Aorta (tissue), 5 donors: ENCODE measurements at places on chromosomes 6 and 20. TPM values are rescaled to one million over a fixed set of nuclear protein-coding genes. Genes with fewer than 3 reads are reported as not detected.

Gene BEND6
- 3.1 TPM for total RNA-seq

Gene PRDM1
- 10.5 TPM for total RNA-seq

Gene WFDC12
- total RNA-seq = not detected

Gene DUSP15
- 2.4 TPM for total RNA-seq

Gene PAK5
- 0.19 TPM for total RNA-seq

Gene TSPYL1
- total RNA-seq = 77.2 TPM

GRCh38 chr6:5684320-5685053 is 322.2 kb downstream of the NRN1 start:
- DNase-seq = no peak

DNA sequence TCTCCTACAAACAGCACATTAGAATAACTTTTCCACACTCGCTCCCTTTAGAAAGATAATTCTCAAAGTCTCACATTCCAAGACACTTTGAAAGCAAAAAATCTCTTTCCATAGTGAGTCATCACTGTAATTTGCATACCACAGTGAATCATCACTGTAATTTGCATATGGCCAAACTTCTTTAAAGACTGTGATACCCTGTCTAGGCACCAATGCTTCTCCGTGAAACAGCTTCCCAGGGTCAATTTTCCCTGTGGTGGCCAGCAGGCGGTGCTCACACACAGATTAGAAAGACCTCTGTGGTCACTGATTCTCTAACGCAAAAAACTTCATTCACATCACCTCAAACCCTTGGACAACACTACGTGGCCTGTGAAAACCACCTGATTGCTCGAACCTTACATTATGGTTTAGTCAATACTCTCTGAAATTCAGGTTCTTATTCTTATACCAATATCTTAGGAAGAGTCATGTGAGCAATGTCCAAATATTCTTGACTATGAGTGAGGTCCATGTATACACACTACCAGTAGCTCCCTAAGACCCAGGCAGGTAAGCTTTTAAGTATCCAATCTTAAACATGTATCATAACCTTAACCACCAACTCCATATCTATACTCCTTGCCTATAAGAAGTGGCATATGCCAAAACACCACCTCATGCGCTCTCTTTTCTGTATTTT is 78.5 kb upstream of the PHACTR1 start:
- peak; percentile 56 for DNase-seq

- DNase-seq = no peak
Measured at GRCh38 chr6:2063547-2063946, 181.9 kb downstream of the GMDS start.

DNA sequence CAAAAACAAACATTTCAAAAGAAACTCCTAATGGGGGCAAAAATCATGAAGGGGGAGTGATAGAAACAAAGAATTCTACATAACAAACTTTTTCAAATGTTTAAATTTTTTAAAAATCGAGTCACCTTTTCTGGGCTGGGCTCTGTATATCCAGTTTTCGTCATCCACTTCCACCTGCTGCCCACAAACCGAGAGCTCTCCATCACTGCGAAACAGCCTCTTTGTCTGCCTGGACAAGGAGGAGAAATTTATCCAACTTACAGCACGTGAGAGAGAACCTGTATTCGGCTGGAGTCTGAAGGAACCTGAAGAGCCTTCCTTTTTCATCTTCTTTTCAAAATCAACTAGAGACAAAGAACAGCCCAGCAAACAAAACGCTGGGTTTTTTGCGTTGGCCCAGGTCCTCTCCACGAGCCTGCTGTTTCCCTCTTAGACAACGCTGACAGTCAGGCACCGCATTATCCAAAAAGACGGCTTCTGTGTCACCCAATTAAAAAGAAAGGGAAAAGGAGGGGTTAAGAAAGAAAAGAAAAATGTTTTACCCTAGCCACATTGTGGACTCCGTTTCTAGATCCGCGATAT is 72.4 kb upstream of the NHSL1 start:
- no peak for DNase-seq

DNA sequence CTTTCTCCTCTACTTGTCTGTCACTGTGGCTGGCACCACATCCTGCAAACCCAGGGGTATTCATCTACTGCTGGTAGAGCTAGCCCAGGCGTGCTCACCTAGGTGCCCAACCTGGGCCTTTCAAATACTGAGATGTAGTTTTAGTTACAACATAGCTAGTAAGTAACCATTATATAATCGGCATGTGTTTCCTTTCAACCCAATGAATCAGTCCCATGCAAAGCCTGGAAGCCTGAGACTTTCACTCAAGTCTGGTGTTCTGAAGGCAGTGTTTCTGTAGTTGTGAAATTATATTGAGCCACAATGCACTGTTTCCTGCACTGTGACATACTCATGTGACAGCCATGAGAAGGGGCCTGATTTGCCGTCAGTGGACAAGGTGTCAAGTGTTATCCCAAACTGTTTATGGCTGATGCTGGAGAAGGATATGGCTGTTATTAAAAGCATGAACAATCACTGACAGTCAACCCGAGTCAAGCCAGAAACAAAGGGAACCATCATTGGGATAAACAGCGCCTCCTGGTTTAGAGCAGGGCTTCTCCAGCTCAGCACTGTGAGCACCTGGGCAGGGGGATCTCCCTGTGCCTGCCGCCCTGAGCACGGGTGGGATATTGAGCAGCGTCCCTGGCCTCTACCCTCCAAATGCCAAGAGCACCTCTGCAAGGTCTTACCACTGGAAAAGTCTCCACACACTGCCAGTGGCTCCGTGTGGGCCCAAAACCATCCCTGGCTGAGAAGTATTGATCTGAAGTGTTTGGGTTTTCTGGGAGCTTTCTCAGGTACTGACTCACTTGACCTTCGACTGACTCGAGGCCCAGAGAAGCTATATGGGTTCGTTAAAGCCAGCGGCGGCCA is 1.6 kb downstream of the PSMA7 start:
- DNase-seq = no peak

- no peak for DNase-seq
Measured at GRCh38 chr20:18802012-18802634, 11.5 kb upstream of the SCP2D1 start.

DNA sequence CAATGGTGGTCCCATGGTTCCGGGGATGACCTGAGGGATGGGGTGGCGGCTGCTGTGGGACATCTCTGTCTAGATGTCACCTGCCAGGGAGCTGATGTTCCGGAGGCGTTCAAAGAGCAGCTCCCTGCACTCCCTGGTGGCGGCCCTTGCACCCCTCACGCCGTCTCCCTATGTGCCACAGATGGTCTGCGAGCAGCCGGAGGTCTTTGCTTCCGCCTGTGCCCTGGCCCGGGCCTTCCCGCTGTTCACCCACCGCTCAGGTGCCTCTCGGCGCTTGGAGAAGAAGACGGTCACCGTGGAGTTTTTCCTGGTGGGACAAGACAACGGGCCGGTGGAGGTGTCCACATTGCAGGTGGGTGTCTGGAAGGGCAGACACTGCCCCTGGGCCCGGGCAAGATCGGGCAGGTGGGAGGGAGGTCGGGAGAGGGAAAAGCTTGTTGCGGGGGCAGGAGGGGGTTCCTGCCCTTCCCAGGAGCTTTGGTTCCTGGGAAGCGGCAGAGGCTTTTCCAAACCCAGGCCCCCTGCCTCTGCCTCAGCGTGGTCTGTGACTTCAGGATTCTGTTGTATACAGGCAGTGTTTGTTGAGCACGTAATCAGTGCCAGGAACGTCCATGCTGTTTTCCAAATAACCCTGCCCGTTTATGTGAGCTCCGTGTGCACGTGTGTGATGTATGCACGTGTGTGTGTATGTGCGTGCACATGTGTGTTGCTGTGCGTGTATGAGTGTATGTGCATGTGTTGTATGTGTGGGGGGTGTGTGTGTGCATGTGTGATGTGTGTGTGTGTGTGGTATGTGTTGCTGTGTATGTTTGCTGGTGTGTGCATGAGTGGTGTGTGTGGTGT is 1.9 kb downstream of the NPEPL1 start:
- DNase-seq = peak; percentile 68

GRCh38 chr6:28580475-28580874 is 54.8 kb downstream of the GPX5 start:
- no peak for DNase-seq

DNA sequence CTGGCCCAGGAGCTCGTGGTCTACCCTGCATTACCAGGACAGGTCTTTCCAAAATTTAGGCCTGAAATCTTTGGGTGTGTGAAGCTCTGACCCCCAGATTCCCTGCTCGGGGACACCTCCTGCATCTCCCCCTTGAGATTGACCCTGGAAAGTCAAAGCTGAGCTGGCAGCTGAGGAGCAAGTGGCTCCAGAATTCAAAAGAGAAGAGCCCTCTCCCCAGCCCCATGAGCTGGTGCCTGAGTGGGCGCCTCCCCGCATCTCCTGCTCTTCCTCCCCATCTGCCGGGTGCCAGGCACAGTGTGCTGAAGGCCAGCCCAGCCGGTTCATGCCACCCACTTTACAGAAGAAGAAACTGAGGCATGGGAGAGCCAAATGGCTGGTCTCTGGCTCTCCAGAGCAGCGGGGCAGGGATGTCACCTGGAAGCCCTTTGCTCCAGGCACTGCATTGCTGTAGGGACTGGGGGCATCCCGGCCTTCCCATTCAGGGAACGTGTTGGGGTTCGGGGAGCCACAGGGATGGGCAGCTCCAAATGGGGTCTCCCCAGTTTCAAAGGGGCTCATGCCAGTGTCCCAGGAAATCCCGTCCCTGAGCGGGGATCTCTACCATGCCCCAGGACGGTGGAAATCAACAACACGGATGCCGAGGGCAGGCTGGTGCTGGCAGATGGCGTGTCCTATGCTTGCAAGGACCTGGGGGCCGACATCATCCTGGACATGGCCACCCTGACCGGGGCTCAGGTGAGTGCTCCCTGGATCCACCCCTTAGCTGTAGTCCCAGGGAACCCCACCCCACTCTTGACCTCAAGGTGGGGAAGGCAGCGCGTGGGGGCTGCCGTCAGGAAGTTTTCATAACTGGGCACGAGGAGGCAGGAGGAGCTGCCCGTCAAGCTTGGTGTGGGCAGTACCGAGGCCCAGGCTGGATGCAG is 20.5 kb downstream of the NPEPL1 start:
- DNase-seq = no peak

- no peak for DNase-seq
Measured at GRCh38 chr6:72466971-72467566, 154.8 kb upstream of the KCNQ5 start.

- DNase-seq = no peak
Measured at GRCh38 chr6:35797837-35798526, 859 bp upstream of the CLPS start.

DNA sequence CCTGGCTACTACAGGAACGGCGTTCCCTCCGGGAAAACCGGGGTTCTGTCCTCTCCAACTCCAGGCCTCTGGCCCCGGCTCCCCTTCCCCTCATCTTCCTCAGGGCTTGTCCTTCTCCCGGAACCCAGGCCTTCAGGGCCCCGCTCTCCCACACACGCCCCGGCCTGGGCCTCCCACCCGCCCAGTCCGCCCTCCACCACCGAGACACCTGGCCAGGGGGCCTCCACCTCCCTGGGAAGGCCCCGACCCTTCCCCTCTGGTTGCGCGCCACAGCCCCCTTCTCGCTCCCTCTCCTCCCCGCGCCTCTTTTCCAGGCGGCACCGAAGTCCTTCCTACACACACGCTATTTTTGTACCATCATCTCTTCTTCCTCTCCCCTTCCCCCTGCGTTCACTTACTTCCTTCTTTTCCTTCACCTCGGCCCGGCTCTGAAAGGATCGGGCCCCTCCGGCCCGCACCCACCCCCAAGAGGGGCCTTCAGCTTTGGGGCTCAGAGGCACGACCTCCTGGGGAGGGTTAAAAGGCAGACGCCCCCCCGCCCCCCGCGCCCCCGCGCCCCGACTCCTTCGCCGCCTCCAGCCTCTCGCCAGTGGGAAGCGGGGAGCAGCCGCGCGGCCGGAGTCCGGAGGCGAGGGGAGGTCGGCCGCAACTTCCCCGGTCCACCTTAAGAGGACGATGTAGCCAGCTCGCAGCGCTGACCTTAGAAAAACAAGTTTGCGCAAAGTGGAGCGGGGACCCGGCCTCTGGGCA is 1.3 kb upstream of the SIRPA start:
- peak; percentile 85 for DNase-seq
